Activated CD8-positive, alpha-beta memory T cell treated with anti-CD3 and anti-CD28 coated beads for 1 hour (primary cell): ENCODE measurements at places on chromosomes 1 and 21.

- no peak for DNase-seq
Measured at GRCh38 chr21:16522548-16522947, 792.8 kb downstream of the USP25 start.

DNA sequence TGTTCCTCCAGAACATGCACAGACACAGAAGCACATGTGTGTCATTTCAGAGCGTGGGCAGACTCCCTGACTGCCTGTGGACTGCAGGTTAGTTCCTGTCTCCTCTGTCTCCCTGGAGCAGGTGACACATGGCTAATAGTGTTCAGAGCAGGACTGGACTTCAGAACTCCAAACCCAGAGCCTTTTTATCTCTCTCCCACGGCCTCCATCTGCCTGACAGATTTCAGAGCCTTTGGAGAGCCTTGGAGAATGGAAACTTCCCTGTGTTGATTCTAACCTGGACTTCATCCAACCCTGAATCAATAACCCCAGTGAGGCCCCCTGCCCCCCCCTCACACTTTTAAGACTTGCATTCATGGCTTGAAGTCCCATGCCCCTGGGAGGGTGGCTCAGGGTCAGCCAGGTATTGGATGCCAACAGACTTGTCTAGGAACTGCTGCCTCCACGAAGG, 44.4 kb downstream of the C1orf198 start:
- no peak for DNase-seq

DNA sequence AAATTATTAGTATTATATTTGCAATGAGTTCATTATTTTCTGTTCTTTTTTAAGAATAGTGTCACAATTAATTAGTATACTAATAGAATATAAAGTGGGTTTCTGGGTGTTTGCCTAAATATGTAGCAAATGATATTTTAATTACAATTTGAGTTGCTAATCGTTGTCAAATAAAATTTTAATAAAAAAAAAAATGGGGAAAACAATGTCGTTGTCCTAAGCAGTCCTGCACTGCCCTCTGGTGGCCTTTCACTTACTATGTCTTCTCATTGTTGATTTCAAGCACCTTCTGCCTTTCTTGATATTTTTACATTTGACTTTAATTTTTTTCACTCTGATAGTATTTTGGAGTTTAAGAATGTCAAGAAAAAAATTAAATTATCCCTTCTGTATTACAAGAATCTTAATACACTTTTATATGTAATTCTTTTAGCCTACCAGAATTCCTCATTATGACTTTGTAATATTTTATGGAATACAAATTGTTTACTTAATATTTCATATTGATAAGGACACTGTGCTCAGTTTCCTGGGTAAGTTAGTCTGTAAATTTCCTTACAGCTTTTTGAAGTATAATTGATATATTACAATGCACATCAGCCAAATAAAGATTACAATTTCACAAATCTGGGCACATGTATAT, 104.5 kb upstream of the FMN2 start:
- no peak for DNase-seq

DNA sequence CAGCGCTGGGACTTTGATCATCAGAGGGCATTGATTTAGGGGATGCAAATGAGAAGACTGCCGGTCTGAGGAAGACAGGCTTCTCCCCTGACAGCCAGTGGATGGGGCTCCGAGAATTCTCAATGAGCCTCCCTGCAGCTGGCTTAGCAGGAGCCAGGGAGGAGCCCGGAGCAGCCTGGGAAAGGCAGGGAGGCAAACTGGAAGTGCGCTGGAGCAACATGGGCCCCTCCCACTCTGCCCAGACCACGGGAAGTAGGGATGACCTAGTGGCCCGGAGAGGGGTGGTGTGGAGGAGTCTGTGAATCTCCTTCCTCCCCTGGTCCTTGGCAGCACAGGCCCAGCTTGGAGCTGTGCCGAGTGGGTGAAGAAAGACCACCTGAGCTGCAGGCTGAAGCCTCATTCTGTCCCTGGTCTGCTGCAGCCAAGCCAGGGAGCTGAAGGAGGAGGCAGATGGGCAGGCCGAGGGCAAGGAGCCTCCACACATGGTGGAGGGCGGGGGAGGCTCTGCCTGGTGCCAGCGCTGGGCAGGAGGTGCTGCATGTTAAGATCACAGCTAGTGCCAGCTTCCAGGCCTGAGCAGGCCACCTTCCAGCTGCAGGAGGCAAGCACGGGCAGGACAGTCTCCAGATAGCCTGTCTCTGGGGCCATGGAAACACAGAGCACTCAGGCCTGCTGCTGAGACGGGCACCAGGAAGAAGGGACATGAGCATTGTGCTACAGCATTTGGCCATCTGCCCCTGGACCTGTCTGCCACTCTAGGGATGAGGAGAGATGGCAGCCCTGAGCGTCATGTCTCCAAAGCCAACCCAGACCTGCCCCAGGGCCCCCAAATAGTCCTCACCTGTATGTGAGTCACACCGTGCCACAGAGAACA, 12.2 kb upstream of the CLSTN1 start:
- DNase-seq: no peak

GRCh38 chr1:180542113-180542837, 16.5 kb upstream of the OVAAL start:
- DNase-seq: no peak

- no peak for DNase-seq
Measured at GRCh38 chr1:147515045-147515869, 26.0 kb upstream of the BCL9 start.

GRCh38 chr1:54883349-54884102, 3.5 kb downstream of the DHCR24 start:
- no peak for DNase-seq

DNA sequence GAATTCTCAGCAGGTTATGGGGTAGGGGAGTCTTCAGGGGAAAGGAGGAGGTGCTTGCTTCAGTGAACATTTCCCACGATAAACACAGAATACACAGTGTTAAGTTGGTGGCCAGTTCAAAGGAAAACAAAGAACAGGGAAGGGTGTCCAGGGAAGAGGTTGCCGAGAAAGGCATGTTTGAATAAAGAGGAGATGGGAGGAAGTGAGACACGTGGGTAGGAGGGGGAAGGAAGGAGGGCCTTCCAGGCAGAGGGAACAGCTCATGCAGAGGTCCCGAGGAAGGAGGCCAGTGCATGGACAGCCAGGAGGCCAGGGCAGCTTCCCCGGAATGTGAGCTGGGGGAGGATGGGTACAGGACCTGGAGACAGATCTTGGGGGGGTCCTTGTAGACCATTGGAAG, 130.3 kb upstream of the TMEM51 start:
- DNase-seq: no peak

DNA sequence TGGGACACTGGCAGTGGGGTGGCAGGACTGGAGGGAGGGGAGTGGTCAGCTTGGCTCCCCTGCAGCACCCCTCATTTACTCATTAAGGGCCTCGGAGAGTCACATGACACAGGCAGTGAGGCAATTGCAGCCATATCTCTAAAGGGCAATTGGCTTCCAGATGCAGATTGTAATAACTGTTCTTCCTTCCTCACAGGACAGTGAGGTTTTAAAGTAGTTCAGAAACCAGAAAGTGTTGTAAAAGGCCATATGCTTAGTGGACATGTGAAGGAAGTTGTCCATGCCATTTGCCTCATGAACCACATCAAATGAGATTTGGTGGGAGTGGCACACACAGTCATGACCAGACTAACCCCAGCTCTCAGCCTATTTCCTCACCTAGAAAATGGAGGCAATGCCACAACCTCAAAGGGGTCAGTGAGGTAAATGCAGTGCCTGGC, 11.1 kb downstream of the MTX1 start:
- DNase-seq: no peak

DNA sequence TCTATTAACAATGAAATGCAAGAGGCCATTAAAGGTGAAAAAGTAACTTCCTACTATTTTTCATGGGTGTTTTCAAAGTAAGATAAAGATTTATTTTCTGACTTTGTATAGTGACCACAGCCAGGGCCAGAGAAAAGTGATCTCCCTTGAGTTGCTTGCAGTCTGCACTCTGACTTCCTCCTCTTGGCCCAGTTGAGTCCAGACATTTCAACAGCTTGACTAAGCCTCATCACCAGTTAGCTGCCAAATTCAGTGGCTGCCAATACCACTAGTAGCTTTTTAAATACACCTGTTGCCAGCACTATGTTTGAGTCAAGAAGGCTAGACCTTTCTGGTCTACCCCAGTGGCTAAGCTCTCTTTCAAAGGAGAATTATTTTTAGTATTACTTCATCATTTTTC, 3.7 kb upstream of the NEK7 start:
- no peak for DNase-seq

GRCh38 chr1:225896937-225897549, 8.1 kb upstream of the LEFTY1 start:
- DNase-seq: peak; percentile 24

DNA sequence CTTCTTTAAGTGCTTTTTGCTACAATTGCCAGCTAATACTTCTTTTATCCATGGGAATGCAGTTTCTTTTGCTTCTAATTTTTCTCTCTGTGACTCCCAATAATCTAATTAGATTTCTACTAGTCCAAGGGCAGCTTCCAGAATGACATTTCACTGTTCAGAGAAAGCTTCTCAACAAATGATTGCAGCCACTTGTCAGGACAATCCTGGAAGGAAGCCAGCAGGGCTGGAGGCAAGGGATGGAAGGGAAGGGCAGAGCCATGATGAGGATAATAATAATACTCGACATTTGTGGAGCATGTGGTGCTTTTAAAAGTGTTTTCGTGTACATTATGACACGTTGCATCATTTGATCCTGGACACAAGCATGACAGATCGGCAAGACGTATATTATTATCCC, 19.4 kb downstream of the F11R start:
- no peak for DNase-seq

GRCh38 chr1:113674591-113674990, 84.7 kb downstream of the PHTF1 start:
- DNase-seq: no peak

DNA sequence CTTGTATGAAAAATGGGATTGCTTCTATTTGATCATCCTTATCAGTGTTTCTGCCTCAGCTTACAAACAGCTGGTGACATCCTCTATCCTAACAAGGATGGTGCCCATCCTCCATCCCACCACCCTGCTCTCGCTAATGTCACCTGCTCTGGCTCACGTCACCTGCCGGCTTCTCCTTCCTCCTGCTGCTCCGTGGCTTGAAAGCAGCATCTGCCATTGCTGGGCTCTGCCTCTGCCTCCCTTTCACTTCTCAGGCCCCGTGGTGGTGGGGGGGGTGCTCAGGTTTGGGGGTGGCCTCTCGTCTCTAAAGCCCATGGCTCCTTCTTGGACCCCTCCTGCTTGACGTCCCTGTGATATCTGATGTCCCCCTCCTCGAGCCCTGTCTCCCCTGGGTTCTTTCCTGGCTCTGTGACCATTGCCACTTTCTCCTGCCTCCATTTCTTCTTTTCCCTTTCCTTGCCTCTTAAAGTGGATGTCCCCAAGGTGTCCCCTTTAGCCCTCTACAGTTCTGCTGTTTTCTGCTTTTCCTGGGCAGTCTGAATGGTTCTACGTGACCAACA, 135.5 kb upstream of the ERRFI1 start:
- no peak for DNase-seq

GRCh38 chr1:43716559-43717281, 9.4 kb downstream of the ST3GAL3 start:
- no peak for DNase-seq

DNA sequence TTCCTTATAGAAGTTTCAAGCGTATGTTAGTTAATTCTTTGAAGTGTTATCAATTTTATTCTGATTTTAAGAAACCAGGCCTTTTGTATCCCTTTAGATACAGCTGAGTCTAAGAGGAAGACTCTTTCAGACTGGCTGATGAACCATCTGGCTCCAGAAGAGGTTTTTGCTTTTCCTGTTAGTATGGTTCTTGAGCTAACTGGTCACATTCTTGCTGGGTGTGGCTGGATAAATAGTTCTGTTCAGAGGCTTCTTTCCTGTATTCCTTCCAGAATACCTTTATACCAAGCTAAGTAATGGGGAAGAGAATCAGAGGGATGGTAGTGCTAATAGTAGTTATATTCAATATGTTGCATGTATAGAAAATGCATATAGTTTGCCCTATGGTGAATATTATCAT, 12.4 kb downstream of the HS2ST1 start:
- DNase-seq: no peak

DNA sequence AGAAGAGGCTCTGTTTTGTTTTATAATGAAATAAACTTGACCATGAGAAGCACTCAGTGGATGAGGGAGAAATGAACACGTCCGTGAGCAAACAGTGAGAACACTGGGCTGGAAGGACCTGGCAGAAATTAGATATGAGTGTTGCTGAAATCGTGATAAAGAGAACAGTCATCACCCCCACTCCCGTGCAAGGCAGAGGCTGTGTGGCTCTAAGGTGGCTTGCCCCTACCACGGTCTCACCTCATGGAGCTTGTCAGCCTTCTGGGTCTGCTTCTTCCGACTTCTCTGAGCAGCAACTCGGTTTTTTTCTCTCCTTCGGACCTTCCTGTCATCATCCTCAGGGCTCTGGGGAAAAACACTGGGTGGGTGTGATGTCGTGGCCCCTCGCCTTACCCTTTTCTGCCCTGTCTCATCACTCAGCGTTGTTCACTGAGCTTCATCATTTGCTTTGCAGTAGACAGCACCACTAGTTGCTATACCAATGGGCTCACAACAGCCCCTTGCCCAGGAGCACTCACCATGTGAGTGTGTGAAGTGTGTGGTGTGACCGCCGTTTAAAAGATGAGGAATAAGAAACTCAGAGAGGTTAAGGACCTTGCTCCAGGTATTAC, 2.8 kb downstream of the BATF3 start:
- no peak for DNase-seq

- DNase-seq: no peak
Measured at GRCh38 chr21:33949516-33950430, 34.2 kb upstream of the ATP5PO start.

- DNase-seq: no peak
Measured at GRCh38 chr1:23343221-23344110, 618 bp downstream of the HNRNPR start.

- no peak for DNase-seq
Measured at GRCh38 chr21:42258885-42259407, 40.0 kb downstream of the ABCG1 start.

DNA sequence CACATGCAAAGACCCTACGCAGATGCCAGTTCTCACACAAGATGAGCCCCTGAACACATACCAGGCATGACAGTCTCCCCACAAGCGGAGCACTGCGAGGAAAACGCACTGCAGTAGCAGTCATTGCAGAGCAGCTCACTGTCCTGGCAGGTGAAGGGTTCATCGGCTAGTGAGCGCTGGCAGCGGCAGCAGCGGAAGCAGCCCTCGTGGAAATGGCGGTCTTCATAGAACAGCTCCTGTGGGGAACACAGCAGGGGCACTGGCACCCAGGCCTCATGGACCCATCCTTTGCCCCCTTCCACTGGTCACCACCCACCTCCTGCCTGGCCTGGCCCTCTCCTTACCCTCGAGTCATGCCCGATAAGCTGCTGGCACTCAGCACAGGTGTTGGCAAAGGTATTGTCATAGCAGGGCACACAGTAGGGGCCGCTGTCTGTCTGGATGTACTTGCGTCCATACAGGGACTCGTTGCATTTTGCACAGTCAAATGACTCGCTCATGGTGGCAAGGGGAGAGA, 6.3 kb downstream of the FHL3 start:
- no peak for DNase-seq

- DNase-seq: no peak
Measured at GRCh38 chr1:46508757-46509156, 19.1 kb downstream of the DMBX1 start.
